ENCODE measurements at places on chromosomes 2 and 18. TPM values are rescaled to one million over a fixed set of nuclear protein-coding genes. Genes with fewer than 3 reads are reported as not detected.
A peak's percentile ranks its signal among the peaks of the same experiment; 100 is the strongest.

Gene CNGA3
- total RNA-seq = not detected

Gene SERTAD2
- total RNA-seq = 4.5 TPM

Gene PLEKHB2
- total RNA-seq = 54.8 TPM

DNA sequence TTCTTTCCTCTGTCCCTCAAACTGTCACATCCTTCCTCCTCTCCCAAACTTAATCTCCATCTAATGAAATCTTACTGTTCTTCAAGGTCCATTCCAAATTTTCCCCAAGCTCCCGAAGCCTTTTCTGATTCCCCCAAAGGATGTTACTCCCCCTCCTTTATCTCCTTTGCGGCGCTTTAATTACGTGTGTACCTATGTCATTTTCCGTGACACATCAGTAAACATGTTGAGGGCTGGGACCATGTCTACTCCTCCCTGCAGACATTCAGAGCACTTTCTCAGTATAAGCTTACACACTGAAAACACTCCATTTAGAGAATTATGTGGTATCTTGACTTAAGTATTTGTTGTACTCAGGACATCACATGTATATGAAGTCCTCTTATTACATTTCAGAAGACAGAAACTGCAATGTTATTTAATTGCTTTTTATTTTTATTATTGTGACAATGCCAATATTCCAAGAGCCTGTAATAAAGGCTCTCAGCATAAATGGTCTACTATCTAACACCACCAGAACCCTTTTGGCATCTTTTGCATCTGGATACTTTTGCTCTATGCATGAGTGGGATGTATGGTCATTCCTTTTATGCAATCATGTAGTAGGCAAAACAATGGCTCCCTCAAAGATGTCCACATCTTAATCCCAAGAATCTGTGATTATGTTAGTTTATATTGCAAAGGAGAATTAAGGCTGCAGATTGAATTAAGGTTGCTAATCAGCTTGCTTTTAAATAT lies 1.8 kb downstream of the NMI start:
- no peak for DNase-seq

DNA sequence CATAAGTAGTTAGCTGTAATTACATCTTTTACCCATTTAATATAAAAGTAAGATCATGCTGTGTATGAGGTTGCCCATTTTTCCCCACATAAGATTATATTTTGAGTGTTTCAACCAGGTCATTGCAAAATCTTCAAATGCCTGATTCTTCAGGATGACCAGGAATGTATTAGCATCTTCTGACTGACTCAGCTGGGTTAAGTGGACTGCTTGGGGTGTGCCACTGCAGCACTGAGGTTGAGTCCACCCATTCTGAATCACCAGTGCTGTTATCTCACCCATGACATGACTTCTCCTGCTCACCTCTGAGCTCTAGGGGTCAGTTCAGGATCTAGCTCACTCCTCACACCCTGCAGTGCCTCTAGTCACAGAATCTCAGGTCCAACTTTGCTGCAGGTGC lies 576.7 kb upstream of the ZEB2 start:
- DNase-seq = no peak

DNA sequence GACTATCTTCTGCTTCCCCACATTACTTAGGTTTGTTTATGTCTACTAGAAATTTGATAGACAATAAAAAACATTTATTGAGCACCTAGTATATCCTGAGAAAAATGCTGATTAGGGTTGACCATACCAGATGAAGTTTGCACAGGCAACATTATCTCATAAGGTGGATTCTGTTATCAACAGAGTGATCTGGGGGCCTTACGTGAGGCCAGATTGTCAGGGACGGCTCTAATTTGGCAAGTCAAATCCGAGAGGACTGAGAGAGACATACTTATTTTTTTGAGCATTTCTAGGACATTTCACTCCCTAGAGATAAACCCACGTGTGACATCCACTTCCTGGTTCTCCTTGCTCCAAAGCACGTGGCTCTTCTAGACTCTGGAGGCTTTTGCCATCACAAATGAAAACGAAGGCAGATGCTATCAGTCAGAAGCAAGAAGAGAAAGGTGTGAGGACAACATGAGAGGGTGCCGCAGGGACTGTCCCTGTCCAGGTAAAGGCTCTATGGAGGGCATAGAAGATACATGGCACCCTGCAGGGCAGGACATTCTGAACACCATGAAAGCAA lies 168.0 kb upstream of the REV1 start:
- no peak for DNase-seq

- no peak for DNase-seq
Measured at GRCh38 chr2:144583741-144584453, 64.0 kb upstream of the ZEB2 start.

GRCh38 chr18:62187543-62188510 lies 772 bp downstream of the RELCH start:
- DNase-seq = peak; percentile 60

- no peak for DNase-seq
Measured at GRCh38 chr2:181106789-181107627, 126.6 kb downstream of the UBE2E3 start.

- no peak for DNase-seq
Measured at GRCh38 chr2:237465515-237466148, 21.4 kb upstream of the MLPH start.

DNA sequence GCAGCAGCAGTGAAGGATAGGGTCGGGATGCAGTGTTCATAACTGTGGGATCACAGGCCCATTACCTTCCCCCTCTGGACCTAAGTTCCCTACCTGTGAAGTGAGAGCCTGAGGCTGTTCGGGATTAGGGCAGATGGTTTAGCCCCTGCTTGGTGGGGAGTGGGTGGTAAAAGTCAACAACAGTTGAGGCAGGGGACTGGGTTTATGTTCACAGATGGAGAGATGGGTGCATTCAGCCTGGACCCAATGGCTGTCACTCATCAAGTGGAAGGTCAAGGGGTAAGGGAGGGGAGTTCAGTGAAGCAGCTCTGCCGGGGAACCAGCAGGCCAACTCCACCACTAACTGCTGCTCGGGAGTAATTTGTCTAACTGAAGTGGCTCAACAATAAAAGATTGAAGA lies 180.4 kb downstream of the FAM210A start:
- DNase-seq = no peak

DNA sequence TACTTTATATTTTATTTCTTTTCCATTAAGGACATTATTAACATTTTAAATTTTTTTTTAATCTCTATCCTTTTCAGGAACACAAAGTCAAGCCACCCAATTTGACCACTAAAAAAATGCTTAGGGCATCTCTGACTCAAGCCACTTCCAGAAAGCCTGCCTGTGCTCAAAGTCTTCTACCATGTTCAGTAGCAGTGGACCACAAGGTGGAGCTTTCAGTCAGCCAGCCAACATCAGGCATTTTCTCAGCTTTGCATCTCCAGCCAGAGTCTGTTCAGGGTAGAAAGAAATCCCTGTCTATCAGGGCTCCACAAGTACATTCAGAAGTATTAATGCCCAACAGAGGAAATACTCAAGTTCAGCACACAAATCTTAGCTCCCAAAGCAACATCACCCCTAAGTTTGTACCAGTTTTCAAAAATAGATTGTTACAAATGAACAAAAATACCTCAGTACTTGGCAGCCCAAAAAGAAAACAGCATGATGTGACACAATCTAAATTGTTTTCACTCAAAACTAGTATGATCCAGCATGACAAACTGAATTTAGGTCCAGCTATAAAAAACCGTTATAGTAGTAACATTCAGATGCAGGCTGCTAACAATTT lies 37.6 kb downstream of the C18orf63 start:
- no peak for DNase-seq
